Endothelial cell of umbilical vein (primary cell): ENCODE measurements at places on chromosomes 12 and 14.

GRCh38 chr12:30977124-30977523 is 50.6 kb downstream of the TSPAN11 start:
- no peak for DNase-seq

DNA sequence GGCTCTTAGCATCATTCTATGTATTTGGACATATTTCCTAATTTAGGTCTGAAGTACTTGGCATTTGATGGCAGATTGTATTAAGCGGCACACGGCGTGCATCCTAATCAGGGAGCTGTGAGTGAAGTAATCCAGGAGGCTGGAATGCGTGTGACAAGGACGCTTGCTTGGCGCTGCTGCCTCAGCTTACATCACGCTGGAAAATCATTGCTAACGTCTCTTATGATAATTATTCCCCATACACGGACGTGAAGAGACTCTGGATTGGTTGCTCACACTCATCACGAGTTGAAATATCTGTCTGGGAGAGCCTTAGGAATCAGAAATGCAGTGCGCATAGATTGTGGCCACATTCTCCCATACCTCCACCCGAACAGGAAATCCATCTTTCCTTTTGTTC is 85.3 kb downstream of the FBXW8 start:
- no peak for DNase-seq

- DNase-seq, result peak; percentile 8
Measured at GRCh38 chr14:78519863-78520262, 349.7 kb downstream of the NRXN3 start.

- no peak for DNase-seq
Measured at GRCh38 chr14:24060984-24061913, 9.4 kb downstream of the CARMIL3 start.

DNA sequence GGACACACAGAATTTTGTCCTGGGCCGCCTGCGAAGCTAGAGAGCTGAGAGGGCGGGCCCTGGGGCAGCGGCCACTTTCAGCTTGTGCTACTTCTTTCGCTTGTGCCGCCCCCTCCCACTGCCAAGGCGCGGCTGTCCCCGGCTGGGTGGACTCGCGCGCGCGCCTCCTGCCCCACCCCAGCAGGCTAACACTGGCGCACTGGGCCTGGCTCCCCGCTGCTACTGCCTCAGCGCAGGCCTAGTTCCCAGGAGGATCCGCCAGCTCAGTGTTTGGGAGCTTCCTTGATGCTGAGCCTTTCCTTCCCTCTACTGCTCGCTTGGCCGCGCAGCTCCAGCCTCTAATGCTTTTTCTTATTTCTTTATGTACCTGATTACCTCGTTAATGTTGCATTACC is 27.4 kb upstream of the METAP2 start:
- no peak for DNase-seq

- DNase-seq, result no peak
Measured at GRCh38 chr12:108400900-108401480, 61.9 kb upstream of the CMKLR1 start.

- no peak for DNase-seq
Measured at GRCh38 chr12:114666746-114667668, 17.0 kb downstream of the TBX3 start.

DNA sequence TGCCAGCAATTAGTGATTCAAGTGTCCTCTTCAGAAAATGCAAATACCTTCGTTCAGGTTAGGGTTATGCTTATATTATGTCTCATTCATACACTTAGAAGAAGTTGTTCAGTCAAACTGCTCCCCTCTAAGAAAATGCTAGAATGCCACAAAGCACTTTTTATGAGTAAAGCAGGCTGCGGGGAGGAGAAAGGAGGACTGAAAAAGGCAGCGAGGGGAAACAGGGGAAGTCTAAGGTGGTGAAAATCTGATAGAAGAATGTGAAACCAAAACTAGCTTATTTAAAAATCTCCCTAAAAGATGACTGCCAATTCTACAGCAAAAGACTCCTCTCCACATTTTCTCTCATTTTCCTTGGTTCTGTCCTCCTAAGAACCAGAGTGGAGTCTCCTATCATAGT is 70.1 kb downstream of the PRKD1 start:
- DNase-seq, result no peak

GRCh38 chr12:45729233-45730083 is at the start of gene ARID2:
ARID2 (plus strand) TSS chr12:45729706; CDS start chr12:45729837, 131 bp downstream.
- peak; percentile 62 for DNase-seq
